ENCODE measurements at places on chromosomes 3 and 15.

GRCh38 chr15:30882849-30883433, 20.8 kb upstream of the FAN1 start:
- DNase-seq: no peak

- DNase-seq: no peak
Measured at GRCh38 chr3:154168998-154169795, 48.0 kb downstream of the ARHGEF26 start.

- DNase-seq: no peak
Measured at GRCh38 chr3:165897137-165897536, 59.9 kb upstream of the BCHE start.

- no peak for DNase-seq
Measured at GRCh38 chr3:12138044-12138443, 20.7 kb downstream of the TIMP4 start.

- no peak for DNase-seq
Measured at GRCh38 chr15:22919171-22919570, 61.0 kb downstream of the CYFIP1 start.

DNA sequence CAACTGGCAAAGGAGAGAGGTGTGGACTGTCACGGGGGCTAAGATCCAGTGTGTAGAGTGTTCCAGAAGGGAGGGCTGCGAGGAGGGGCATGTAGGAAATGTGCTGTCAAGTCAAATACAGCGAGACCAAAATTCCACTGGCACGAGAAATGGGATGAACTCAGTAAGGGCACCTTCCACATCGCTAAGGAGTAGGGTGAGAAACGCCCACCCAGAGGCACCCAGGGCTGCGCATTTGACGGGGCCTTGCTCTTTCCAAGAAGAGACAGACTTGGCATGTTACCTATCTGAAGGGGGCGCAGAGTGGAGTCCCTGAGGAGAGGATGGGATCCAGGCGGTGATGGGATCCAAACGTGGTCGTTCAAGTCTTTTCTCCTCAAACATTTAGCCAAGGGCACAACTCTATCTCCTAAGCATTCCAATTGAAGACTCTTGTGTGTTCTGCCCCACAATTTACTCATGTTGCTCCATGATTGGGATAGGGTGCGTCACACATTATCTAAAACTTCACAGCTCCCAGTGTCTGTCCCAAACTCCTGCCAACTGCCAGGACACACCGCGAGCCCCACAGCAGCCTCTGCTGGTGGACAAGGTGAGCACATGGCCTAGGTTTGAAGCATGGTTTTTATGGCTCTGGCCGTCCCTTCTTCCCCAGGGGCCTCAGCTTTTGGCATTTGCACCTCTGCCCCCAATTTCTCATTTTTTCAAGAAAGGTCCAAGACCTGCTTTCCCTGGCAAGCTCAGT, 7.6 kb downstream of the SELENOS start:
- DNase-seq: no peak

GRCh38 chr3:24582431-24583403, 88.1 kb upstream of the THRB start:
- no peak for DNase-seq

- no peak for DNase-seq
Measured at GRCh38 chr3:12993517-12994356, 79.5 kb downstream of the IQSEC1 start.

- DNase-seq: no peak
Measured at GRCh38 chr15:73851689-73852088, 21.7 kb upstream of the TBC1D21 start.

- DNase-seq: no peak
Measured at GRCh38 chr3:125220727-125221429, 8.3 kb upstream of the SLC12A8 start.

GRCh38 chr3:129892857-129893580, 492 bp downstream of the TMCC1 start:
- DNase-seq: no peak

DNA sequence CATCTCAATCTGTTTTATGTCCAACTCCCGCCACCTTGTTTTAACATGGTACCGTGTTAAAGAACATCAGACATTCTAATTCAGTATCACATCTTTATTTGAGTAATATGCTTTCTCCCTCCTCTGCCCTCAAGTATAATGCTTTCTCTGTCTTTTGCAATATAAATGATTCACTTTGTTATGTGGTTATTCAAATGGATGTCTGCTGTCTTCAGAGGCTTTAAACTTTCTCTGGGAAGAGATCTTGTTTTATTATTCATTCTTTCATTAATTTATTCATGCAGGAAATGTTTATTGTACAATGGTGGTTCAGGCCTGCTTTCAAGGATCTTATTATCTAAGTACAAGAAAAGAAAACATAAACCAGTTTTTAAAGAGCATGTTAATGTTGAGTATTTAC, 57.1 kb downstream of the RAP2B start:
- no peak for DNase-seq

DNA sequence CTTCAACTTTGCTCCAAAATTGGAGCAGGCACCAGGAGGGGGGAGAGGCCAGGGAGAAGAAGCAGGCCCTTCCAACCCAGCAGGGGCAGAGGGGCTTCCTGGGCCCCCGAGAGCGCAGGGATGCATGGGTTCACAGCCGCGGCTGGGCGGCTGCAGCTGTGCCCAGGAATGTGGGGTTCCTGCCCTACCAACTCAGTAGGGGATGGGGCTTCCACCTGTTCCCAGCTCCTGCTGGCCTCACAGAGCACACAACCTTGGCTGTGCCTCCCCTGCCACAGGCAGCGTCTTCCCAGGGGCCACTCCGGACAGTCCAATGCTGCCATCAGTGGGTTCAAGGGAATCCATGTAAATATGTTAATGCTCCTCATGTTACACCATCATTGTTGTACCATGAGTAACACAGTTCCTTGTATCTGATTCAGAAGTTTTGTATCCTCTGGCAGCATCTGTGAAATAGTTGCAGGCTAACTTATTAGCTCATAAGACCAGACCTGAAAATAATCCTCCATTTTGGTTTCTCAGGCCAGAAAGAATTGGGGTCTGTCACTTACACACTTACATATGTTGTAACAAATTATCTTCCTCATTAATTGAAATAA, 12.1 kb upstream of the SIAH2 start:
- DNase-seq: no peak

GRCh38 chr3:36904641-36905040, 40.2 kb downstream of the TRANK1 start:
- no peak for DNase-seq

- DNase-seq: no peak
Measured at GRCh38 chr15:56732886-56733135, 498 bp downstream of the ZNF280D start.

GRCh38 chr3:114466251-114466650, 172.4 kb downstream of the TIGIT start:
- DNase-seq: no peak

DNA sequence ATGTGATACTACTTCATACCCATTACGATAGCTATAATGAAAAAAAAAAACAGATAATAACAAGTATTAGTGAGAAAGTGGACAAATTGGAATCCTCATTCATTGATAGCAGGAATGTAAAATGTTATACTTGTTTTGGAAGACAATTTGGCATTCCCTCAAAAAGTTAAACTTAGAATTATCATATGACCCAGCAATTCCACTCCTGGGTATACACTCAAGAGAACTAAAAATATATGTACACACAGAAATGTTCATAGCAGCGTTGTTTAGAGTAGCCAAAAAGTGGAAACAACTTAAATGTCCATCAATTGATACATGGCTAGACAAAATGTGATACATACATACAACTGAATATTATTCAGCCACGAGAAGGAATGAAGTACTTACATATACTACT, 69.9 kb downstream of the PRICKLE2 start:
- no peak for DNase-seq

GRCh38 chr15:38707802-38708671, 143.4 kb upstream of the RASGRP1 start:
- DNase-seq: no peak

- no peak for DNase-seq
Measured at GRCh38 chr3:147015334-147015733, 391.0 kb downstream of the ZIC4 start.

DNA sequence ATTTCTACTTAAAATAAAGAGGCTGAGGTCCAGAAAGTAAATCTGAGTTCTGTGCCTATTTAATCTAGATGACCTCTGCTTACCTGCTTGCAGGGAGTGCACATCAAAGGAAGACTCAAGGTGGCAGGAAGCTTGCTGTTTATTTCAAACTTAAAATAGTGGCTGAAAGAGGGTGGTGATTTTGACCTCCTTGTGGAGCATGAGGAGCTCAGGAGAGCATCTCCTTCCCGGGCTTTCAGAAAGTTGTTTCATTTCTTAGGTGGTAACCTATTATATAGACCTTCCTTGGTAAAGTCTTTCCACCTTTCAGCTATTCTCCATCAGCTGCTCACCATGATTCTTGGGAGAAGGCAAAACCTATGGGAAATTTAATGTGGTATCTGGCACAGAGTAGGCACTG, 494 bp downstream of the GCSAM start:
- DNase-seq: no peak

- no peak for DNase-seq
Measured at GRCh38 chr3:171956181-171956683, 83.1 kb upstream of the FNDC3B start.

DNA sequence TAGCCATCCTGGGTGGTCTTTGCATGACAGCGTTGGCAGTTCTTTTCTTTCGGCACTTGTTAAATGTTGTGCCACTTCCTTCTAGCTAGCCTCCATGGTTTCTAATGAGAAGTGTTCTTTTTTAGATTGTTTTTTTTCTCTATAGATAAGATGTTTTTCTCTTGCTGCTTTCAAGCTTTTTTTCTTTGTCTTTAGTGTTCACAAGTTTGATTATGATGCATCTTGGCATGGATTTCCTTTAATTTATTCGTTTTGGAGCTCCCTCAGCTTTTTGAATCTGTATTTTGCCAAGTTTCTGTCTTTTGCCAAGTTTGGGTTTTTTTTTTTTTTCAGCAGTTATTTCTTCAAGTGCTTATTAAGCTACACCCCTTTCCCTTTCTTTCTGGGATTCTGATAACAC, 53.1 kb downstream of the TM2D3 start:
- no peak for DNase-seq

- DNase-seq: no peak
Measured at GRCh38 chr15:40952301-40952900, 870 bp upstream of the CHAC1 start.

DNA sequence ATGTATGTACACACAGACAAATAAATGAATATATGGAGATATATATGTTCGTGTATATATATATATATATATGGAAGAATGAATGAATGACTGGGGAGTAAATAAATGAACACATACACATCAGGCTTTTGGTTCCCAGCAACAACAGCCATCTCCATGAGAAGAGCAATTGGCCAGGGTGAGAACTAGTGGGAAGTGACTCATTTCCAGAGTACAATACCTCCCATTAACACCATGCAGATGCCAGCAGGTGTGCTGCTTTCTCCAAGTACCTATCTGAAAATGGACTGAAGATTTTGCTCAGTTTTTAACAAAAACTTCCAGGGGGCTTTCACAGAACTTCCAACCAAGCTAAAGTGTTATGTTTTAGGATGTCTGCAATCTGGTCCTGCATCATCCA, 179.8 kb upstream of the SLC2A2 start:
- no peak for DNase-seq

DNA sequence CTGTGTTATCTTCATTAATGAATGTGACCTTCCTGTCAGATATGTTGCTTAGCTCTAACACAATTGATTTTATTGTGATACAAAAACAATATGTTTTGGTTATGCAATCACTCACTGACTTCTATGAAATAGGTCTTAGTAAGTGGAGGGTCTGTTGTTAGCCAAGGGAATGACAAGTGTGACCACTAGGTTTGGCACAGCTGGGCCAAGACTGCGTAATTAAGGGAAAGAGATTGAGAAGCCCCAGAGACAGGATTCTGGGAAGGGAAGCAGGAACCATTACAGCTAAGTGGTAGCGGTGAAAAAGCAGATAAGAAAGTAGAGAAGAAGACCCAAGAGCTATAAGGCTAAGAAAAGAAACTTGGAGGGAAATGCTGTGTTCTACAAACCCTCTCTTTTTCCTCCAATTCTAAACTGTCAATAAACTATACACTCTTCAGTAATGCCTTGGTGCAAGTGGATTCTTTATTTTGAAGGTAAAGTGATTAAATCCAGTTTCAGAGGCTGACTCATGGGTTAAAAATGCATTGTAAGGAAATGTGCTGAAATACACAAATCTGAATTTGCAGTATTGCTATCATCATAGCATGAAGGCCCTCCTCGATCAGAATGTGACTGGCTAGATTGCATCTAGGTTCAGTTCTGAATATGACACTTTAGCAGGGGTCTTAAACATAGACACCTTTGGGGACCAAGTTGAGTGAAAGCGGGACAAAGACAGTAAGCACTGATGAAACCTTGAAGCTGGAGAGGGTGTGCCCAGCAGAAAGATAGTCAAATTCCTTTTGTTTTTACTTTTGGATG, 26.1 kb downstream of the KCNMB2 start:
- DNase-seq: no peak

DNA sequence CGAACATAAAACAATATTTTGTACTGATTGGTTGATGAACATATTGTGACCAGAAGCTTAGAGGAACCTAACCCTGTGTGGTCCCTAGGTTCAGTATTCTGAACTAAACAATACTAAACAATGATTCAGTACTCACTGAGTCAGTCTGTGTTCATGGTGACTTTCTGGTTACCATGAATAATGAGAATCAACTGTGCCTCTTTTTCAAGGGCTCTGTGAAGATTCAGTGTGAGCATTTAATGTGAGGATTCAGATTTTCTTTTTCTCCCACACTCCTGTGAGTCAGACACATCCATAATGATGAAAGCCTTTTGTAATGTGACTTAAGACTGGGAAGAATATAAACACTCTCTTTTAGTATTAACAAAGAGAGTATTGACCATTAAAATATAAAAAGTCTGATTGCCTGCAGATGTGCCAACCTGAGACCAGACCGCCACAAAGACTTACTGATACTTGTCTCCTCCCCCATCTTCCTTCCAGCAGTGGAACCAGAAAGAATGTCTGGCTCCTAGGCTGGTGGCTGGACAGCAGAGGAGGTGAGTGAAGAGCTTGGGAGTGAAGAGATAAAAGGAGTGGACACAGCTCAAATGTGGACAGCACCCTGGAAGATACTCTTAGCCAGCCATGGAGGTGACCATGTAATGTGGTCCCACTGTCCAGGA, 17.6 kb upstream of the ACTL6A start:
- DNase-seq: no peak

GRCh38 chr15:84143753-84144314, 91.7 kb upstream of the GOLGA6L4 start:
- no peak for DNase-seq

DNA sequence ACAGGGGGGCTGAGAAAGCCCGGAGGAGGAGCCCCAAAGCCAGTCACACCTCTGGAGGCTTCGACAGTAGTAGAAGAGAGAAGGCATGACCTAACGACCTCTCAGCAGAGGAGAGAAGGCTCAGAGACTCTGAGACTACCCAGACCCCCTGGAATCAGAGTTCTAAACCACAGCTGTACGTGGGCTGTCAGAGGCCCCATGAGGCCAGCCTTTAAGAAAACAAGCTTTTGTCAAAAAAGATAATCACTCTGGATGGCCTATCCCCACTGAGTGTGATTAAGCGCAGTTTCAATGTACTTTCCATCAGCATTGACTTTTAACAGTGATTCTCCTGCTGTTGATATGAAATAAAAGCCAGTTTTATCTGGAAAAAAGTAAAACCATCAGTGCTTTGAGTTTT, 330.3 kb downstream of the CLSTN2 start:
- DNase-seq: no peak

Measured in NCI-H187 treated with DMSO at 0.1 percent for 48 hours (cell line).